Caco-2 (cell line): ENCODE measurements at places on chromosomes 2 and 18.

DNA sequence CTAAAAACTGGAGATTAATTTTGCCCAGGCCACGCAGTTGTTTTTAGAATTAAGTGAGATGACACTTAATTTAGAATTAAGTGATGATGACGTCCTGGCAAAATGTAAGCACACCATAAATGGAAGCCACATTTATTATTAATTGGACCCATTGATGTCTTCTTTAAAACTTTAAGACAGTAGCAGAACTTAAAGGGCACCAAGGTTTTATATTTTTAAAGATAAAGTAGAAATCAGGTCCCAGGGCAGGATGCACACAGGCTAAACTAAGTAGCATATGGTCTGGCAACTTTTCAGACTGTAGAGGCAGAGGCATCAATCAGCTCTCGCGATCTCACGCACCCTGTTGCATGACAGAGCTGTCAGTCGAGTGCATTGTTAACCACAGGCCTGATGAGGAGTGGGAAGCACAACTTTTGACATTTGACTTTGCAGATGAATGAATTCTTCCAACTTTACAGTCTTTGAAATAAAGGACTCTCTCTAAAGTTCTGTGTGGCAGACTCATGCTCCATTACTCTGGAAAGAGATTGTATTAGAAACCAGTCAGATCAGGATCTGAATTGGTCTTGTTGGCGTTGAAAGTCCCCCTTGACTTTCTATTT, 232.4 kb downstream of the CD226 start:
- no peak for DNase-seq

DNA sequence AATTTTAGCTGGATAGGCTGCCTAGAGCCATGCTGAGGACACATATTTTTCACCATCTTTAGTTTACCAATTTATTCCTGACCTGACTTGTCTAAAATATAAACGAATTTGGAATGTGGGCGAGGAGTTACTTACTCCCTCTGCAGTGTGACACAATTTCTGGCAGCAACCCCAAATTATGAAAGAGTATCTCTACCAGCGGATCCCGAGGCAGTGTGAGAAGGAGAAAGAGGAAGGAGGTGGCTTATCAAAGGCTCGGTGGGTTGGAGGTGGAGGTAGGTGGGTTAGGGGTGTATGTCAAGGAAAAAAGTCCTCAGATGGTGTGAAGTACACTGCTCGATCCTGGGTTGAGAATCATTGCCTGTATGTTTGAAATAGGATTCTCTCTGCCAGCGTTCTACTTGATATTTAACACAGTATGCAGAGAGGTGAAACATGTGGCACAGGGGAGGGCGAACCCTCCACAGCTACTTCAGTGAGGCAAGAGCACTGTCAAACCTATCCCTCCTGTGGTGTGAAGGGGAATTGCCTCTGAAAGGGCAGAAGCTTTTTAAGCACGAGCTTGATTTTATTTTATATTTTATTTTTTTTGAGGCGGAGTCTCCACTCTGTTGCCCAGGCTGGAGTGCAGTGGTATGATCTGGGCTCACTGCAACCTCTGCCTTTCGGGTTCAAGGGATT, 76.0 kb downstream of the RFTN2 start:
- DNase-seq, result no peak

DNA sequence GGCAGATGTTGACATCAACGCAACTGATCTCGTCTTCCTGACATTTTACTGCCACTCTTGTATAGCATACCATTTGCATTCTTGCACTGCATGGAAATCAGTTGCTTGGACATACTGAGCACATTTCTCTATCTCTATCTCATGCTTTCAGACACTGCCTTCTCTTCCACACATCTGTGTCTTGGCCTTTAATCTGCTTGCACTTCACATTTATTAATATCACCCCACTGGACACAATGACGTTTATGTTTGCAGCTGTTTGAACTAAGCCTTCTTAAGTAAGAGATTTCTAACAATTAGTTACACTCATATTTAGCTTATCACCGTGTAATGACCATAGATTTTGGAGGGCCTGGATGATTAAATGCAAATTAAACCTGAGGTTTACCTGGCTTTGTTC, 229.8 kb upstream of the CDH19 start:
- no peak for DNase-seq

- no peak for DNase-seq
These were observed 75.6 kb downstream of the ZBTB7C start for GRCh38 chr18:48333563-48333962.

DNA sequence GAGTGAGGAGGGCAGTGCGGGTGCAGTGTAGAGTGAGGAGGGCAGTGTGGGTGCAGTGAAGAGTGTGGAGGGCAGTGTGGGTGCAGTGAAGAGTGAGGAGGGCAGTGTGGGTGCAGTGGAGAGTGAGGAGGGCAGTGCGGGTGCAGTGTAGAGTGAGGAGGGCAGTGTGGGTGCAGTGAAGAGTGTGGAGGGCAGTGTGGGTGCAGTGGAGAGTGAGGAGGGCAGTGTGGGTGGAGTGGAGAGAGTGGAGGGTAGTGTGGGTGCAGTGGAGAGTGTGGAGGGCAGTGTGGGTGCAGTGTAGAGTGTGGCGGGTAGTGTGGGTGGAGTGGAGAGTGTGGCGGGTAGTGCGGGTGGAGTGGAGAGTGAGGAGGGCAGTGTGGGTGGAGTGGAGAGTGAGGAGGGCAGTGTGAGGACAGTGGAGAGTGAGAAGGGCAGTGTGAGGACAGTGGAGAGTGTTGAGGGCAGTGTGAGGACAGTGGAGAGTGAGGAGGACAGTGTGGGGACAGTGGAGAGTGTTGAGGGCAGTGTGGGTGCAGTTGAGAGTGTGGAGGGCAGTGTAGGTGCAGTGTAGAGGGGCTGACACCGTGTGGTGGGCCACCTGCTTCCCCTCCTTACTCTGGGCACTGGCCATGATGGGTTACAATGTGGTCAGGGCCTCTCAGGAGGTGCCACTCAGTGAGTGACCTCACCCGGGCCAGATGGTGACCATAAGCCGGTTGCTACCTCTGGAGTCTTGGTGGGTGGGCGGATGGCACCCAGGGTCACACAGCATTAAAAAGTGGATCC, 28.5 kb downstream of the INPP4A start:
- no peak for DNase-seq

DNA sequence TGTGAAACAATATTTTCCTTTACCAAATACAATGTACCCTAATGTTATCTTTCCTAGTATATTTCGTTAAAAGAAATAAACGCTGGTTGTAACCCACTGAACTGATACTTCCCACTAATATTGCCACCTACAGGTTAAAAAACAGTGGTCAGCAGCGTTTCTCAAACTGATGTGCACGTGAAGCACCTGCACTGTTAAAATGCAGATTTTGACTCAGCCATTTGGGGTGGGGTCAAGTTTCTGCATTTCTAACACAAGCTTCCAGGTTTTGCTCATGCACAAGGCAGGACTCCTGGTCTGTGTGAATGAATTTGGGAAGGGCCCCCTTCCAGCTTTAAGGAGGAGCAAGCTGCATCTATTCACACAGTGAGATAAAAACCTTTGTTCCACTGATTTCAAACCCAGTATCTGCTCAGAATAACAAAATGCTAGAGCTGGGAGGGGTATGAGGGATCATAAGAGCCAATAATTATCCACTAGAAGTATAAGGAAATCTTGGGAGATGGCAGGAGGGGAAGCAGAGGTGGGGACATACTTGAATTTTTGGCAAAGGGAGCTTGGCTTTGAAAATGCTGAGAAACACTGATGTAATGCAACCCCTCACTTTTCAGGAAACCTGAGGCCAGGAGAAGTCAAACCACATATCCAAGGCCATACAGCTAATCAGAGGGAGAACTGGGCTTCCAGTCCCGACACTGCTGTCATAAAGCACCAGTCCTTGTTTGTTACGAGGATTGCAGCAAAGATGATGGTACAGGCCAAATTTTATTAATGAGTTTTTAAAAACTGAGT, 116.2 kb downstream of the RBMS1 start:
- DNase-seq, result no peak

GRCh38 chr2:218422403-218423086, 3.6 kb downstream of the VIL1 start:
- no peak for DNase-seq

DNA sequence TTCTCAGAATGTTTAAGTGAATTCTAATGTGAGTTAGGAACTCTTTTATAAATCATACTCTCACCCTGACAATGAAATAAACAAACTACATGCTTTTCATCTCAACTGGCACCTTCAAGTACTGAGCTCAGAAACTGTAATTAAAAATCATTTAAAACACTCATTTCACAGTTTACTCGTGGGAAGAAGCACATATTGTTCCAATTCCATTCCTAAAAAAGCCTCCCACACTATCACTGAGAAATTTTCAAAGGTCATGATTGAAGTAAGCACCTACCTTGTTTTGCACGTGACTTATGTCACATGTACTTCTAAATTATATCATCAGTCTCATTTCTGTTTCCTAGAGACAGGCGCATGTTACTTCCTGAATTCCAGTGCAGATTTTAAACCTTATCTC, 678.1 kb upstream of the SLC8A1 start:
- no peak for DNase-seq

- DNase-seq, result peak; percentile 44
These were observed 6.3 kb downstream of the ANKRD53 start for GRCh38 chr2:70984576-70985282.

GRCh38 chr2:240563951-240564560, 3.9 kb downstream of the DUSP28 start:
- DNase-seq, result peak; percentile 20

GRCh38 chr2:238667008-238667407, 180.9 kb upstream of the TWIST2 start:
- DNase-seq, result no peak

DNA sequence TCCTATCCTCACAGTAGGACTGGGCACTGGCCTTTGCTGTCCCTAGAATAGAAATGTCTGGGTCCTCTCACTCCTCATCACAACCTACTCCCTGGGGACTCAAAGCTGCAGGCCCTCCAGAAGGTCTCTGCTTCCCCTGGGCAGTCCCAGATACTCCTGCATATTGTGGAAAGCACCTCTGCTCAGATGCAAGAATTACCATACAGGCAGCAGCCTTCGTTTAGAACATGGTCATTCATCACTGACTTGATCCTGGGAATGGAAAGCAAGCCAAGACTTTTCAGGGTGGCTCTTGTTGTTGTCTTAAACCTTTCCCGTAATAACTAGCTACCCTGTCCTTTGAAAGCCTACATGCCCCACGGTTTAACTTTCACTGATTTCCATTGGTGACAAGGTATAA, 53.1 kb upstream of the NPAS2 start:
- no peak for DNase-seq

GRCh38 chr18:48735681-48736255, 196.9 kb downstream of the CTIF start:
- DNase-seq, result no peak

DNA sequence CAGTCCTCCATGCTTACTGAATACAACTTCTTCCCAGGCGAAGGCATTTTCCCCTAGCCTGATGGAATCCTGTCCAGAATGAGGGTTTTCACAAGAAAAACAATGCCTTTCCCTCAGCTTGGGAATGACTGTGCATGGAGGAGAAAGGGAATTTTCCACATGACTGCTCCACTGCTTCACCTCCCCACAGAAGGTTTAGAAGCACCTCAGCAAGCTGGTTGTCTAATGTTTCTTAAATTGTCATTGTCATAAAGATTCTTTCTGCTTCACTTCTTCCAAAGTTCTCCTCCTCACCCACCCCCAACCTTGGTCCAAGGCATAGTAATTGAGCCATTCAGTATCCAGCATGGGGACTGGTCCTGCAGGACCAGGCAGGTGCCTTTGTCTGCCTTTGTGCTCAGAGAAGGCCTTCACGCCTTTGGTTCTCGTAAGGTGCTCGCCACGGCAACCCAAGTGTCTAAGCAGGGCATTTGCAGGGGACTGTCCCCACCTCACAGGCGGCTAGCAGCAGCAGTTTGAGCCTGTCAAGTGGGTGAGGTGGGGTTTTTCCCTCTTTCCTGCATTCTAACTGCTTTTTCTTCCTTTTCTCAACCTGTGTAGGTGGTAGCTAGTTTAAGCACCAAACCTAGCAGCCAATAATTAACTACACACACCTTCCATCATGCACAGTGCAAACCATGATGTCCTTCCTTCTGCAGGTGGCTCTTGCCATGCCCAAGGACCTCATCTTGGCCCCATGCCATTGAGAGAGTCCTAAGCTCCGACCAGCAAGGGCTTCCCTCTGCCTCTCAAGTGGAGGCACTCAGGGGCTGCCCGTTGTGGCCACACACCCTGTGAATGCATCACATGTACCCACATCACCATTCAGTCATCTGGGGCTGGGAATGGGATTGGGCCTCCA, 65.7 kb upstream of the BCL2L11 start:
- no peak for DNase-seq

GRCh38 chr18:56575819-56576663, 62.4 kb downstream of the TXNL1 start:
- no peak for DNase-seq

- no peak for DNase-seq
These were observed 66.7 kb downstream of the TMX3 start for GRCh38 chr18:68648191-68648590.

- no peak for DNase-seq
These were observed 134.7 kb downstream of the RIF1 start for GRCh38 chr2:151544449-151544848.

DNA sequence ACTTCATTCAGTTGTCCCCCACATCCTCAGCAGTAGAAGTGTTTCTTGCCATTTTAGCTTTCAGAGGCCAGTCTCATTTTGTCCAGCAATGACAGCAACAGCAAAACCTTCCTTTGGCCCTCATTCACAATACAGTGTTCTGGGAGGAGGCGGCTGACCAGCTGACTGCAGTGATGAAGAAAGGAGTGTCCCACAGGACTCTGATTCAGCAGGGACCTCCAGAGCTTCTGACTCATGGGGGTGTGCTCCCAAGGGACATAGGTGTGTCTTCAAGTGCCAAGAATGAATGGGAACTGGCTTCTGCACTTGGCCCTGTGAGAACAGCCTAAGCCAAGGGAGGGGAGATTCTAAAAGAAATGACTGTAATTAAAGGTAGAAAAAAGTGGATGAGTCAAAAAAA, 147.0 kb upstream of the PELI1 start:
- DNase-seq, result no peak

GRCh38 chr2:228649447-228649846, 468.0 kb upstream of the SPHKAP start:
- DNase-seq, result no peak

DNA sequence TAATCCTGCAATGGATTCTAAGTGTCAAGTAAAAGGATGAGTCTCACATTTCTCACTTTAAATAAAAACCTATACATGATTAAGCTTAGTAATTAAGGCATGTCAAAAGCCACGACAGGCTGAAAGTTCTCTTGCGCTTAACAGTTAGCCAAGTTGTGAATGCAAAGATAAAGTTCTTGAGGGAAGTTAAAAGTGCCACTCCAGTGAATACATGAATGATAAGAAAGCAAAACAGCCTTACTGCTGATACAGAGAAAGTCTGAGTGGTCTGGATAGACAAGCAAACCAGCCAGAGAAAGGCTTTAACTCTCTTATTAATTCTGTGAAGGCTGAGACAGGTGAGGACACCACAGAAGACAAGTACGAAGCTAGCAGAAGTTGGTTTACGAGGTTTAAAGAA, 12.7 kb downstream of the THOC1 start:
- DNase-seq, result no peak

GRCh38 chr2:160399880-160400279, 93.7 kb downstream of the RBMS1 start:
- no peak for DNase-seq

DNA sequence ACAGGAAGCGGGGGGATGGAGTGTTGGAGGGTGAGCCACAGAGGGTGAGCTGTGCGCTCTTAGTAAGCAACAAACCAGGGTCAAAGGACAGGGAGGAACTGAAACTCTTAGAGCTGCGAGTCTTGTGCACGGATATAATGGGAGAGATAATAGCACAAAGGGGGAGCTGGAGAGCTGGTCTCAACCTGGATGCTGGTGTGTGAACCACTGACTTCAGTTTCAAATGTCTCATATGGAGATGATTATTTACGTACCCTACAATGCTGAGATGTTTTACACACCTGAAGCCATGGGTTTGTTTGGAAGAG, 35.9 kb downstream of the PTGR3 start:
- no peak for DNase-seq
